ENCODE measurements at places on chromosomes 4 and X.

DNA sequence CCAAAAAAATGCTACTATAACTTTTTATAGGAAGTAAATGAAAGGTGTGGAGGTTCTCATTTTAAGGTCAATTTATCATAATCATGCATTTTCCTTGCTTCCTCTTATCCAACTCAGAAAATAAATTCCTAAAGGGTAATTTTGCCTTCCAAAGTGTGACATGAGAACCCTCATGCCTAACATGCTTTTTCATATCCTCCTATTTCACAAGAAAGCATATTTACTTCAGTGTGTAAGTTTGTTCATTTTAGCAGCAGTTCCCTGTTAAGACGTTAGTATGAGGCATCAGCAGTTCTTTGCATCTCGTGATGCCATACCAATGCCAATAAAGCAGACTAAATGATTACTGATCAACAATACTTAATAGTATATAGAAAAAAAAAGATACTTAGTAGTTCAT, 18.4 kb downstream of the WDFY3 start:
- DNase-seq = no peak

GRCh38 chrX:42746606-42747005, 31.4 kb downstream of the PPP1R2C start:
- DNase-seq = no peak

GRCh38 chr4:68905939-68906779, 45.4 kb downstream of the UGT2A3 start:
- DNase-seq = no peak

DNA sequence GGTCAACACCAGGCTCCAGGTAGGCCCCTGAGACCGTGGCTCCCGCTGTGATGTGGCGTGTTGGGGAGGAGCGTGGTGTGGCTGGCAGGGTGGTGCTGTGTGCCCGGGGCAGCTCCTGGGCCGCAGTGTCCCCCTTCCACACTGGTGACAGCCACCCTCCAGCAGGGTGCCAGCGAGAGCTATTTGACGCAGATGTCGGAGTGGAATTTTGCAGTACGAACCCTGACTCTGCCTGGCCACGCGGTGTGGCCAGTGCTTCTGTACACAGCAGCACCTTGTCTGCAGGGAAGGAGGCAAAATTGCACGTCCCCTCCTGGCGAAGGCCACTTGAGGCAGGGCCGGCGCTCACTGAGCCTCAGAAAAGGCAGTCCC, 53.2 kb downstream of the CPZ start:
- no peak for DNase-seq

GRCh38 chrX:3176439-3176820, 135.2 kb downstream of the ARSF start:
- no peak for DNase-seq

DNA sequence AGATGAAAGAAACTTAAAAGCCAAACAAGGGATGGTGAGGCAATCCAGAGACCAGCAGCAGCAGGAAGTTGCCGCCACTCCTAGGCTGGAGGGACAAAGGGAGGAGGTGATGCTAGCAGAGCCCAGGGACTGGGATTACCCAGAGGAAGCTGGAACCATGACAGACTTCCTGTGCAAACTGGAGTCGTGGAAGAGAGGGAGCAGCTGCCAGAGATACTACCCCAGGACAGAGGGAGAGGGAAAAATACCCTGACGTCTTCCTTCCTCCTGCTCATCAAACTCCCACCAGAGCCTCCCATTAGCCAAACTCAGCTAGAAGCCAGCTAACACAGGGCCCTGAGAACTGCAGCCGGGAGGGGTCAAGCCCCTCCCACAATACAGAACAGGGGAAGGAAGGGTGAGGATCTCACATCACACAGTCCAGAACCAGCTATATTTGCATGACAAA, 101.2 kb upstream of the KLF3 start:
- DNase-seq = no peak

DNA sequence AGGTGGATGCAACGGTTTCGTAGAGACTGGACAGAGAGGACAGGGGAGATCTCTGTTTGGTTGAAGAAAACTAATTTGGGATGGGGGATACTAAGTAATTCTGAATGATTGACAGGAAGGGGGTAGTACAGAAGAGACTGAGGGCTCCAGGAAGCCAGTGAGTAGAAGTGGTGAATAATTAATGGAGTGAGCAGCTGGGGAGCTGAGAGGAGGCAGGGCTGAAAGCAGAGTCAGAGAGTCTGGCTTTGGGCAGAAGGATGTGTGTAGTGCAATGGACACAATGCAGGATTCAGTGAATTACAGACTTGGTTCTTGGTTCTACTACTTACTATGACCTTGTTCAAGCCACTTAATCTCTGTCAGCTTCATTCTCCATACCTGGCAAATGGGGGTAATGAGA, 161.7 kb downstream of the RBMX2 start:
- no peak for DNase-seq

GRCh38 chr4:183384516-183384915, 59.9 kb upstream of the CDKN2AIP start:
- no peak for DNase-seq

GRCh38 chr4:61666244-61666643, 466.1 kb downstream of the ADGRL3 start:
- no peak for DNase-seq

DNA sequence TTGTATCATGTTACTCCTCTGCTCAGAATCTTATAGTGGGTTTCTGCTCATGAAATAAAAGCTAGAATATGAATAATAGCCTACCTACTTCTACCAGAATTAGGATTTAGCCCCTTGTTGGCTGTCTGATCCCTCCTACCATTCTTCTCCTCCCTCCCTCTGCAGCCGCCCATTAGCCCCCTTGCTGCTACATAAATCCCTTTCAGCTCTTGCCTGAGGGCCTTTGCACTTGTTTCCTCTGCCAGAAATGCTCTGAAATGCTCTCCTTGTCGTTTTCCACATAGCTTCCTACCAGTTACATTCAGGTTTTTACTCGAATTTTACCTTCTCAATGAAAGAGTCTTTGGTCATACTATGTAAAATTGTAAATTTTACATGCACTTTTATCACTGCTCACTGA, 159.2 kb downstream of the ADGRL3 start:
- DNase-seq = no peak

- no peak for DNase-seq
Measured at GRCh38 chr4:158750379-158750778, 18.4 kb upstream of the FNIP2 start.

DNA sequence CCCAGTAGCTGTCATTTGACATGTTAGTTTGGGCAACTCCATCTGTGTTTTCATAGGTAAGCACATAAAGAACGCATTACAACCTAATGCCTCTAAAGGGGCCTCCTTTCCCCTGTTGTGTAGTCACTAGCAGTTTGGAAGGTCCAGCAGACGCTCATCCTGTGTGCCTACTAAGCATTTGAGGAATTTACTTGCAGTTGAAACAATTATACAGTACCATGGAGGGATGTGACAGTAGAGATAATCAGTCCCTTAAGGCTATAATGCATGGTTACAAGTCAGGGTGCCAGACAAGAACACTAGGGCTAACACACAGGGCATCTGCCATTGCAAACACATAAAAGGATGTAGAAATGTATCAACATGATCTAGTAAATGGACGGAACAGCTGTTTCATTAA, 138.3 kb downstream of the PCDH10 start:
- no peak for DNase-seq

DNA sequence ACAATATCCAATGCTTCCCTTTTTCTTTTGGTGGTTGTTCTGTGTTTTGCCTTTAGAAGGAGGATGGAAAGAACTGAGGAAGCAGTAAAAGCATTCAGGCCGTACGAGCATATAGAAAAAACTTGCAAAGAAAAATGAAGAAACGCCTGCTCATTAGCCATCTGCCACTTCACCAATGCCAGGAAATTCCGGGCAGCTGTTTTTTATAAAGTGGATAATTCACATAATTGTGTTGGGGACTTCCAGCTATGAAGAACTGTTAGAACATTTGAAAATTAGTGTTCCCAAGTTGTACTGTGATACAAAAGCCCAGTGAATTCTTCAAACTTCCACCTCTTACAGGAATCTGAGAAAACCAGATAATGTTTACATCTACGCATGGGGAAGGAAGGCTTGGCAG, 11.7 kb downstream of the RELL1 start:
- no peak for DNase-seq

DNA sequence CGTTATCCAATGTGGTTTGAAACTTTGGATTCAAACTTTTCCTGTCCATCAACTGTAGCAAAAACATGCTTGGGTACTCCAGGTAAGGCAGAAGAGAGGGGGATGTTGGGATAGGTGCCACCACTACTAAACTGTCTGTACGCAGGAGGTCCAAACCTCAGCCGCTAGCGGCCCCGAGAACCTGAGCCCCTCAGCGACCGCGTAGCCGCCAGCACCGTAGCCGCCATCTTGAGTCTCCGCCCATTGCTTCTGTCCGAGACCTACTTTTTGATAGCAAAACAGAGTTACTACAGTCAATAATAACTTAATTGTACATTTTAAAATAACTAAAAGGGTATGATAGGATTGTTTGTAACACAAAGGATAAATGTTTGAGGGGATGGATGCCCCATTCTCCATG, 119.9 kb upstream of the GRID2 start:
- no peak for DNase-seq

DNA sequence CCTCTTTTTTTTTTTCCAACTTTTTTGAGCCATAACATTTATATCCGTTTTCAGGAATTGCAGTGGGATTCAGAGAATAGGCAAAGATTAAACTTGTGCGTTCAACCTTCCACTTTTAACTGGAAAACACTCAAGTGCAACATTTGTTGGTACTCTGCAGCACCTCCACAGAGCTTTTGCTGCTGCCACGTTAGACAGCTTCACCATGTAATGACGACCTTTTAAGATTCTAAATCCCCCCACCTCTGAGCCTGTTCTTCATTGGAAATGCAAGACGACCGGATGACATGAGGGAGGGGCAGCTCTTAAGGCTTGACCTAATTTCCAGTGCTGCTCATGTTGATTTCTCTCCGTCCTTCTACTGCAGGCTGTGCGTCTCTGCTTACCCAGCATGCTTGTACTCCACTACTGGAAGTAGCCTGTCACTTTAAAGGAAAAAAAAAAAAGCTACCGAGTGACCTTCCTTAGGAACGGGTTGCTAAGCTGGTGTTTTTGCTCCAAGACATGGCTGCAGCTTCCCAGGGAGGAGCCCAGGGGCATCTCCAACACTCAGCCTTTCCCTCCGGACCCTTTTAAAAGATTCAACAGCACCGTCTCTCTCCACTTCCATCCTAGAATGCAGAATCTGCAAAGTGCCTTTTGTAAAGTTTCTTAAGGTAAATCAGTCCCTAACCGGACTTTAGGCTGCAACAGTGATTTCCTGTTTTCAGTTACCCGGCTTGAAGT, at the start of gene CC2D2A:
Gene CC2D2A (plus strand): TSS at position 481 of the 726 bp plus-strand sequence. CDS start 6,051 bp downstream, outside the sequence.
- no peak for DNase-seq

DNA sequence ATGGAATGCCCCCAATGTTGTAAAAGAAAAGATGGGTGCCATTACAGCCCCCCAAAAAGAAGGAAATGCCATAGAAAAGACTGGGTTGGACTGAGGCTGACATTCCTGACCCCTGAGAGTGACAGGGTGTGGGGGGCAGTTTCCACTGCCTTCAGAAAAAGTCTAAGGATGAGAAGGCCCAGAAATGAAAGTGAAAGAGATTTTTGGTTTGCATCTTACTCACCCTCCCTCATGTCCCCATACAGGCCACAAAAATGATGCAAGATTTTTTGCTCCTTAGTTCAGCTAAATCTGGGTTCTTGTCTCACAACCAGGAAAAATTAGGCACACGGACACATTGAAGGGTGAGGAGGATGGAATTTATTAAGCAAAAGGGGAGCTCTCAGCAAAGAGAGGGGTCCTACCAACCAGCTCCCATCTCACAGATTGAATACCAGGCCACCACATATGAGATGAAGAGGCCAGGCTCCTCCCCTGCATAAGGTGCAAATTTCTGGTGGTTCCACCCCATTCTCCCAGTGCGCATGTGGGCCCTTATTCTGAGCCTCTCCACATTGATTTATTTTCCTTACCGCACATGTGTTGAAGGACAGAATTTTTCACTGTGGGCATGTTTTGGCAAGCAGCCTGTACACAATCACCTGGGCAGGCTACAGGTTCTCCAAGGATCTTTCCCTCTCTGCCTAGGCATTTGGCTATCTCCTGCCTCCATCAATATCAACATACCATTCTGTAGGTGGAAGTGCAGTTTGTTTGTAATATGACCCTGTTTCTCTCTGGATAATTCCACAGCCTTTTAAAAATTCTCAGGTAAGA, 18.8 kb downstream of the PPP4R3C start:
- DNase-seq = no peak

DNA sequence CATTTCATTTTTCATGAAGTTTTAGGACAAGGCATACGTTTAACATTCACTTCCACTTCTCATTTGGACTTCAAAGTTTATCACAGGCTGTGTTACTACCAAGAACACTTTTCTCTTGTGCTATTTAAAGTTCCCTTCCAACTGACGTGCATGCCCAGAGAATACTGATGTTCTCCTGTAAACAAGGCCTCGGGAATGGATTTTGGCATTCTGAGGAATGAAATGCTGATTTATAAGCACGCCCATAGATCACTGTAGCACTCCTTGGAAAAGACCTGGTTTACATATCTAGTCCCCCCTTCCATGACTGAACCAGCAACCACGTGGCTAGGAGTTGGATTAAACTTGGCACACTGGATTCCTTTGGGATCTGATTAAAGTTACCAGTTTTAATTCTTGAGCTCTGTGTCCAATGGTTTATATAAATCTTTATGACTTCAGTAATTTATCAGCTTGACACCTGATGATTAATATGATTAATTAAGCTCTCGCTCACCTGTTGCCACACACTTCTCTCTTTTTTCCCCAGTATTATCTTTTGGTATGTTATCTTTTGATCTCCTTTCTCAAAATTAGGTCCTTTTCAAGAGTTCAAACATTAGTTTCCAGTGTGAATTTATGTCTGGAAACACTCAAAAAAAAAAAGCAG, 122.4 kb upstream of the HAND2 start:
- DNase-seq = no peak

DNA sequence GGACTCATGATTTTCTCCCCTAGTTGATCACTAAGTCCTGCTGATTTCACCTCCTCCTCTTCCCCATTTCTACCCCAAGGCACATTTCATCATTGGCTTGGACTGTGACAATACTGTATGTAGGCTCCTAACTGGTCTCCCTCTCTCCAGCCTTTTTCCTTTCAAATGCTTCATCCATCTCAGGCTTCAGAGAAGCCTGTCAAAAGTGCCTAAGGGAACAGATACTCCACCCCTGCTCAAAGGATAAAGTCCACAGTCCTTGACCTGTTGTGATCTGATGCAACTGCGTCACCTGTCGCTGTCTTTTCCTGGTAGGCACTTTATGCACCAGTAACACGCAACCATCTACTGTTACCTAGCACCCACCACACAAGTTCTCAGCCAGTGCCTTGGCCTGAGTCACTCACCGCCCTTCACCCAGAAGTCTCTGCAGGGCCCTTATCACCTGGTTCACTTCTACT, 12.8 kb downstream of the SCARB2 start:
- no peak for DNase-seq

- DNase-seq = no peak
Measured at GRCh38 chrX:97050392-97050791, 166.7 kb downstream of the RPA4 start.

DNA sequence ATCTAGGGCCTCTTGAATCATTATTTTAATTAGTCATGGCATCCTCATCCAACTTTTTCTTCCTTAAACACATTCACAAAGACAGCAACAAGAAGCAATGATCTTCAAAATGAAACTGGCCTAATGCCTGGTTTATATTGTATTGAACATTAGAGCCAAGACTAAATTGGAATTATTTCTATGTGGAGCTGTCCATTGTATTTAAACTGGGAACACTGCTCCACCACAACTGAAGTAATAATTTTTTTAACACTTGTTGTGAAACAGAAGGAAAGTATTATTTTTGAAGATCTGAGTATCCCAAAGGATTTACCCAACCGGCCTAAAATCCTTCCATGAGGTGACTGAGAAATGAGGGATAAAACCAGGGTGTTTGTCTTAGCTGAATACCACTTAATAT, 6.9 kb downstream of the GABRB1 start:
- DNase-seq = no peak

- DNase-seq = no peak
Measured at GRCh38 chr4:26288355-26288909, 32.4 kb upstream of the RBPJ start.

All from activated CD4-positive, alpha-beta T cell treated with anti-CD3 and anti-CD28 coated beads for 24 hours (primary cell).